CD4-positive, alpha-beta T cell treated with Interferon gamma for 1 hour (primary cell): ENCODE measurements at places on chromosomes 12 and 14.

DNA sequence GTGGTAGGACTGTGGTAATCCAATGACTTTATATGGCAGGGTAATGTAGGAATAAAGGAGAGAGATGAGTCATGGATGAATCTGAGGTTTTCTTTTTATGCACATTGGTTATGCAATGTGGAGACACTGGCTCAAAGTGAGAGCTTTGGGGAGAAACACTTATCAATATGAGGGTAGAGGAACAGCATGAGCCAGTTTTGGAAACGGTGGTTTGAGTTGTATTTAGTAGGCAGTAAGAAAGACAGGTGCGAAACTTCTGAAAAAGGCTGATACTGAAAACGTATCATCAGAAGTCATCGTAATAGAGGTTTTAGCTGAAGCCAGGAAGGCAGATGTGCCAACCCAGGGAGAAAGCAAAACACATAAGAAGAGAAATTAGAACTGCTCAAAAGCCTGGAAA lies 854.8 kb upstream of the SEL1L start:
- no peak for DNase-seq

GRCh38 chr12:56420411-56420810 lies 28.8 kb downstream of the TIMELESS start:
- no peak for DNase-seq

DNA sequence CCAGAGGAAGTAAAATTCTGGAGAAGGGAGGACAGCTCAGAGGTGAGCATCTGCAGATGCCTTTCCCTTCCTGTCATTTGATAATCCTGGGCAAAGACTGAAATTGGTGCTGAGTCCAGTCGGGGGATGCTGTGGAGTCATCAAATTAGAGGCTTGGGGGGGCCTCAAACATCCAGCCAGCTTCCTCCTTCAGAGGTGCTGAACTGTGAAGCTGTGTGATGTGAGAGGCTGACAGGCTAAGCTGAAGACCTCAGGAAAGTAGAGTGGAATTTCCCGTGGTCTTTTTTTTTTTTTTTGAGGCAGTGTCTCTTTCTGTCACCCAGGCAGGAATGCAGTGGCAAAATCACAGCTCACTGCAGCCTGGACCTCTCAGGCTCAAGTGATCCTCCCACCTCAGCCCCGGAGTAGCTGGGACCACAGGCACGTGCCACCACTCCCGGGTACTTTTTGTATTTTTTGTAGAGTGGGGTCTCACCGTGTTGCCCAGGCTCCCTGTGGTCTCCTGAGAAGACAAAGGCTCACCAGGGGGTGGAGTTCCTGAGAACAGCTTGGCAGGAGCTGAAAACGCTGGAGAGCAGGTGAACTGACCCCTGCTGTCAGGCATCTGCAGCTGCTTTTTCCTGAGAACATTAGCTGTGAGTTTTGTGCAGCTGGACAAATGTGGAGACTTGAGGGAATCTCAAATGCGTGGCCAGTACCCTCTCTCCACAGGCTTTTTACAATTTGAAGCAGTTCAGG lies 6.1 kb upstream of the TCL1B start:
- no peak for DNase-seq

DNA sequence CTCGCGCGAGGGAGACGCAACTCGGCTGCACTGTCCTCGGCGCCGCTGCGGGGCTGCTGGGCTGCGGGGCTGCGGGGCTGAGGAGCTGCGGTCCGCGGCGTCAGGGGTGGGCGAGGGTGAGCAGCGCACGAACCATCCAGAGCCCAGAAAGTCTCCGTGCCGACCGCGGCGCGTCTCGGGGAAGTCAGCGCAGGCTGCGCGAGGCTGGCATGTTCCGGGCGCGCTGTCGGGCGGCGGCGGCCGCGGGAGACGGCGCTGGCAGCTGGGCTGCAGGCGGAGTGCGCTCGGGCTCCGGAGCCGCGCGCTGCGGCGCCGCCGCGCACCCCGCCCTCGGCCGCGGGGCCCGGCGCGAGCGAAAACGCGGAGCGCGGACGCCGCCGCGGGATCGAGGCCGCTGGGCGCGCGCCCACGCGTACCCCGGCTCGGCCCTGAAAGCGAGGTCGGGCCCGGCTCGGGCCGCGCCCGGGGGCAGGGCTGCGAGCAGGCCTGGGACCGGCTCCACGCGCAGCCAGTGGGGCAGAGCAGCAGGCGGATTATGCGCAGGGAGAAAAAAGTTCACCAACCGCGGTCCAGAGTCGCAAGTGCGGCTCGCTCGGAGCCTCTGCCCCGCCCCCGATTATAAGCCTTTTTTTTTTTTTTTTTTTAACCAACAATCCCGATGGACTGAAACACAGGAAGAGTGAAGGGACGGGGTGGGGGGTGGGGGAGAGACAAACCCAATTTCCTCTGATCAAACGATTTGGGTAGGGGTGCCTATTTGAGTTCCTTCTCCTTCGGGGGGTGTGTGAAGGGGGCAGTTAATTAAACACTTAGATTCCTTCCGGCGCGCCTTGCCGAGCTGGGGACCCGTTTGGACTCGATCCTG lies at the start of gene PRICKLE1:
Gene PRICKLE1 (minus strand): TSS at position 282 of the 865 bp plus-strand sequence. CDS start 117,230 bp downstream, outside the sequence.
- no peak for DNase-seq

DNA sequence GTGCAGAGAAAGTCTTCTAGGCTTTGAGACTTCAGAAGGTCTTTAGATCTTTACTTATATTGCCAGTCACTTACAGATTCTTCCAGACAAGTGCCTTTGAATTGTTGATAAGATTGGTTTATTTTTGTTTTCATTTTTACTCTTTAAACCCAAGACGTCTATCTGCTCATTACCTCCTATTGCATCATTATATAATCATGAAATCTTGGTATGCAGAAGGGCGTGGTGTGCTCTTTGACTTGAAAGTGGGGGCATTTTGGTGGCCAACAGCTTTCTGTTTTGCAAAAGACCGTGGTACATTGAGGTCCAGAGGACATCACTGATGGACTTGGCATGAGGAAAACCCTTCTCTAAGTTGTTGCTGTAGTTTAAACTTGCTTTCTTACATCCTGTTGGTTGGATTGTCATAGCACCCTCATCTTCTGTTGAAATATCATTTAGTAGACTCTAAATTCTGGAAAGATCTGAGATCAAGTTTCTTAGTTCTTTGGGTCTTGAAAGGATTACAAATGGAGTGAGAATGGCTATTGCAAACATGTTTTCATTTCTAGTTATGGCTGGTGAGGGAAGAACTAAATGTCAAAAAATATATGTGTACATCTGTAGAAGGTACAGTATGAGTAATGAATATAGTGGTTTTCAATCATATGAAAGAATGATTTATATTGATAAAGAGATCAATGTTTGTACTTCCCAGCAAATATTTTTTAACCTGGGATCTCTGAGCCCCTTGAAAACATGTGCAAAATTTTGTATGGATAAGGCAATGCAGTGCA lies 441.8 kb downstream of the NRXN3 start:
- no peak for DNase-seq

- no peak for DNase-seq
These were observed 86.6 kb downstream of the KSR2 start for GRCh38 chr12:117882181-117882580.

DNA sequence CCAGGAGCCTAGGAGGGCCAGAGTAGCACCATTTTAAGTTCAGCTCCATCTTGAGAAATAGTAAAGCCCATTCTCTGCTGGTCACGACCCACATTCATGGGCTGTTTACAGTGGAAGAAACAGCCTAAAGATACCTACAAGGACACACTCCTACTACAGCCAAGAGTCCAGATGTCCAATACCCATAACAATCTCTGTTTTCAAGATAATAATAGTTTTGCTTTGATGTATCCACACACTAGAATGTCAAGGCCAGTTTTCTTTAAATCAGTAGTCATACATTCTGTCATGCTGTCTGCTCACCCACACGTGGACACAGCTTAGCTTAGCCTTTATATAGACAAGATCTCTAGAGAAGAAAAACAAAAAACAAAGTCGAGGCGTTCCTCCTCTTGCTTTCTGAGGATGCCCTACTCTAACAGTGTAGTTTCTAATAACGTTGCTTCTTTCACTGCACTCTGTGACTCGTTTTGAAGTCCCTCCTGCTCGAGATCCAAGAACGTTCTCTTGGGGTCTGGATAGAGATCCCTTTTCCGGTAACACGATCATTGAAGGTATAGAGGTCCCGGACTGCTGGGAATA lies 17.9 kb upstream of the ETFBKMT start:
- no peak for DNase-seq

DNA sequence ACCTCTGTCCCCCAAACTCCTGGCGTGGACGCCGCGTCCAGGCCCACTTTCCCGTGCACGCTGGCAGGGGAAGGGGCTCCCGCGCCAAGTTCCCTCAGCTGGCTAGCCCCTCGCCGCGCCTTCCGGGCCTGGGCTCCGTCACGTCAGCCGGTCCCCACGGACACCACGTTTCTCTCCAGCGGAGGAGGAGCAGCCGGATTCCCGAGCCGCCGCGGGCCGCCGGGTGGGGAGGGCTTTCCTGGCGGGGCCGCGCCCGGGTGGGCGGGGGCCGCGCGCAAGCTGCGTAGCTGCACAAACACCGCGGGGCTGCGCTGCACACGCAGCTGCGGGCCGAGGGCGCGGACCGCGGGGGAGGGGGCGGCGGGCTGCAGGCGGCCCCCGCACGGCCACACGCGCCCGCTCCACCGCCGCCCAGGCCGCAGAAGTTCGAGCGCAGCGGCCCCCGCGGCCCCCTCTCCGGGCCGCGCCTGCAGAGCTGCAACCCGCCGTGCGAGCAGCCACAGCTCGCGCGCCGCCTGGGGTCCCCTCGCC lies 45.1 kb upstream of the PNMA1 start:
- DNase-seq: peak; percentile 45

DNA sequence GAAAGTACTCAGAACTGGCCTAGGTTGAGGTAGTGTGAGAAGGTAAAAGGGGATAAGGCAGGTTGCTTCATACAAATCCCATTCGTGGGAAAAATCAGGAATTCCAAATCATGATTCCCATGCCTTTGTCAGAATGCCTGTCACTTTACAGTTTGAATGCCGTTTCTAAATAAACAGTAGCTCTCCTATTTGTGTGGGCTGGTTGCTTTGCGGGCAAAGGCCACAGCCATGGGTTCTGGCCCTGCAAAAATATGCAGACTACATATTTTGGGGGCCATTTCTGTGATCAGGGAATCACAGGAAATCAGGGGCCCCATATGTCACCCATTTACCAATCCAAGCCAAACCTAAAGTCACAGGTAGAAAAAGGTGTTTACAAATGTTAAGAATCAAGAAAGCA lies 161.3 kb upstream of the BMP4 start:
- DNase-seq: no peak

- no peak for DNase-seq
These were observed 18.6 kb downstream of the HHIPL1 start for GRCh38 chr14:99663386-99664057.

GRCh38 chr14:103135333-103136260 lies 12.3 kb downstream of the TNFAIP2 start:
- no peak for DNase-seq
